ENCODE measurements at places on chromosomes 11 and 22.

DNA sequence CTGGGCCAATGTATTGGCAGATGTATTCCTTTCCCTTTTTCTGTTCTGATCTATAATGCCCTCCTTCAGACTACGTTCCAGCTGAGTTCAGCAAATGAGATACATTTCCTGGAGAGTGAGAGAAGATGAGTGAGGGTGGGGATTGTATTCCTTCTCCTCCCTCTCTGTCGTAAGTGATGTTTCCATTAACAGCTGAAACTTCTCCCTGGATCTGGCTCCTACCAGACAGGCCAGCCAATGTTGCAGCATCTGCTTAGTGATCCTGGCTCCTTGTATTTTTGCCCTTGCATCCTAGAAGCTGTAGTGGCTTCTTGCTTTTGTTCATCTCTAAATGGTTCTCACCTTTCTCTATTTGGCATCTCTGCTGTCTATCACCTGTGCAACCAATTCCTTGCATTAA lies 48.2 kb upstream of the MTMR2 start:
- DNase-seq, result no peak

- DNase-seq, result no peak
Observed at GRCh38 chr22:19603767-19604166, 79.6 kb upstream of the CLDN5 start.

DNA sequence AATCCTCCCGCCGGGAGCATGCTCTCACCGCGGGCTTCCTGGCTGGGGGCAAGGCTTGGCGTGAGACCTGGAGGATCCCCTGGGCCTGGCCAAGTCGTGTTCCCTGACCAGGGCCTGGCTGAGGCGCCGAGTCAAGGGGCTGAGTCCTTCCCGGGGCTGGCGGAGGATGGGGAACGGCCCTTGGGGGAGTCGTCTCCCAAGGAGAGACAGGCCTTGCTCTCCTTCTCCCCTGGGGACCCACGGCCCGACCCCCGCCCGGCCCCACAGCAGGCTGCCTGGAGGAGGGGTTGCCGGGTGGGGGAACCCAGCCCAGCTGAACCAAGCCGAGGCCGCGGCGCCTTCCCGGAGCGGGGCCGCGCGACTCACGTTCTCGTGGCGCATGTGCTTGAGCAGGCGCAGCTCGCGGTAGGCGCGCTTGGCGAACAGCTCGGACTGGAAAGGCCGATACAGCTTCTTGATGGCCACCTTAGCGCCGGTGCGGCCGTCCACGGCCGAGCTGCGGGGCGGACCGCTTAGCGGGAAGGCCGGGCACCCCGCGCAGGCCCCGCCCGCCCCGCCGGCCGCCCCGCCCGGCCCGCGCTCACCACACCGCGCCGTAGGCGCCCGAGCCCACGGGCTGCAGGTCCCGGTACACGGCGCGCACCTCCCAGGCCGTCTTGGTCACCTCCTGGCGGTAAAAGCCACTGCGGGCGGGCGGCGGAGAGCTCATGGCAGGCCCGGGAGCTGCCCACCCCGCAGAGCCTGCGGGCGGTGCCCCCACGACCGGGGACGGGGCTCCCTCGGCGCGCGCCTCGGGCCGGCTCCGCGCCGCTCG lies 475 bp downstream of the MAPK12 start:
- no peak for DNase-seq

- no peak for DNase-seq
Observed at GRCh38 chr11:129208863-129209262, 16.7 kb upstream of the ARHGAP32 start.

- DNase-seq, result no peak
Observed at GRCh38 chr11:123158033-123159003, 36.7 kb downstream of the CLMP start.

DNA sequence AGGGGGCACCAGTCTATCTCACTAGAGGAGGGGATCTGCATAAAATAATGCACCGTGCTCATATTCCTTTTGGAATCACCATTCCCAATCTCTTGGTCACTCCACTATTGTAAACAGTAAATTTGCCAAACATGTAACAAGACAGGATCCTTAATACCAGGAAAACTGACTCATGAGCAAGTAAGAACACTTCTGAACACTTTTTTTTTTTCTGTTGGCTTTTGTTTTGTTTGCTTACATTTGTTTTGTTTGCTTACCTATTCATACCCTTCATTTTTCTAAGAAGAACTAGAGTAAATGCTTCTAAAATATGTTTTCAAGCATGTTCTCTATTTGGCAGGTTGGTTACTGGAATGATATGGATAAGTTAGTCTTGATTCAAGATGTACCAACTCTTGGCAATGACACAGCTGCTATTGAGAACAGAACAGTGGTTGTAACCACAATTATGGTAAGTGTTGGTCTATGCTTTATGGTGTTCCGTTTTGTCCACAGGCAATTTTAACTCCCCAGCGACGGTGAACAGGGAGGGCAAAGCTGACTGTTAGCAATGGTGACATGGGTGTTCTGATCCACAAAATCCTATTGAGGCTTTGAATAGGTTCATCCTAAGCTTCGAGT lies 111.8 kb downstream of the MSANTD4 start:
- no peak for DNase-seq

DNA sequence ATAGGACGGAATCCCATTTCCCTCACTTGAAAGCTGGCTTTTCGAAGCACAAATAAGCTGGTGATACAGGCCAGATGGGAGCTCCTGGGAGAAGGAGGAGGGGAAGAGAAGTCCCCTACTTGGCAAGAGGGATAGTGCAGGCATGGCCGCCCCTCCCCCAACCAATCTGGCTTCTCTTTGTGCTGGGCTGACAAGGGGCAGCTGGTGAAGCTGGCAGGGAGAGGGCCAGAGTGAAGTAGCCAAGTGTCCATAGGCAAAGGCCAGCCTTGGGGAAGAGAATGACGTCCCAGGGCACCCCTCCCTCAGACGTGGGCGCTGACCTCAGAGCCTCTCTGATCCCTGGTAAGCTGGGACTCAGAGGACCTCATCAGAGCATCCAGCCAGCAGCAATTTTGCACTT lies 78.7 kb upstream of the GRAMD1B start:
- no peak for DNase-seq

DNA sequence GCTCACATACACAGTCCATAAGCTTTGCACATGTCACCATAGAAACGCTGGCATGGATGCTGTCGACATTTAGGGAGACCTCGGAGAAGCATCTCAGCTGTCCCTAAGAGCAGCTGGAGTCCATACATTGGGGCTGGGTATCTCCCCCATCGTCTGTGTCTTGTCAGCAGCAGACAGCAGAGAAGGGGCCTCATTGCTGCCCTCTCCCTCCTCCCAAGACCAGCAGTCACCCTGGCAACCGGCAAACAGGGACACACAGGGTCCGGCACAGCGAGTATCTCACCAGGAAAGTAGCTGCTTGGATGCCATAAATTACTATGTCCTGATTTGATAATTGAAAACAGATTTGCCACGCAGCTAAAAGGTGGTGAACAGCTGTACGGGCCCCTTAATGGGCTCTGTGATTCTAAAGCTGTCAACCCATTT lies 84.4 kb downstream of the CD44 start:
- no peak for DNase-seq

DNA sequence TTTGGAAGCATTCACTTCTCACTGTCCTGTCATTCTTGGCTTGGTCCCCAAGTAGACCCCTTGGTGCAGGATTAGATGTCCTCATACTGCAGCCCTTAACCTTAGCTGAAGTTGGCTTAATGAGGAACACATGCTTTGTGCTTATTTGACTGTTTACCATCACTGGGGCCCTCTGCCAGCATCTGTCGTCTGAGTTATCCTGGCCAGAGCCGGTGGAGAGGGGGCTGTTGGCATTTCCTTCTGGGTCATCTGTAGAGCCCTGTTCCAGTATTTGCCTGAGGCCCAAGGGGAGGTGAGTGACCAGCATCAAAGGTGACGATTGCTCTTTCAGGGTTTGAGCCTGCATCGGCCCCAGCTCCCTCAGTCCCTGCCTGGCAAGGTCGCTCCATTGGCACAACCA lies 126.4 kb upstream of the RASSF10 start:
- no peak for DNase-seq

GRCh38 chr22:45583504-45583903 lies 80.8 kb downstream of the FBLN1 start:
- no peak for DNase-seq

GRCh38 chr11:85099522-85099921 lies 527.6 kb downstream of the DLG2 start:
- DNase-seq, result no peak

GRCh38 chr11:11946180-11946579 lies 62.2 kb downstream of the DKK3 start:
- DNase-seq, result no peak

- no peak for DNase-seq
Observed at GRCh38 chr11:47108214-47108613, 68.5 kb downstream of the ARFGAP2 start.

DNA sequence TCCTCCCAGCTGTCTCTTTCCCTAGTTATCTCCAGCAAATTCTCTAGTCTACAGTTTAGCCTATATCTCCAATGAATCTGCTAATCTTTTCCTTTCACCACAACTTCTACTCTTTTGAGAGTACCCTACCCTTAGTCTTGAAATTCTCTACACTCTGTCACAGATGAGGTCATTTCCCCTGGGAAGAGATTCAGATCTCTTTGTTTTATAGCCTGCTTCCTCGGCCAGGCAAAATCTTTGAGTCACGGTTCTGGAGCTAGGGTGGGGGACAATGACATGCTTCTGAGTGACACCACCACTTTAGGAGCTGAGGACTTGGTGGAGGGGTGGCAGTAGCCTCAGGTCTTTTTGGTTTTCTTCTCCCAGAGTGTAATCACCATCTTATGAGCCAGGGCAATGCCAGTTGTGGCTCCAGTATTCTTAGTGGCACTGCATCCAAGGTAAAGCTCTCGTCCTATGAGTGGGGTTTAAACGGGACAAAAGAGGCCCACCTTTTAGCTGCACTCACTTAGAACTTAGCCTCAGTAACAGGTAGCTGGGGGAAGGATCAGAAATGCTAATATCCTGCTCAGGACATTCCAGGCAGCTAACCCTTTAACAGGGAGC lies 98.5 kb upstream of the RRM1 start:
- no peak for DNase-seq

DNA sequence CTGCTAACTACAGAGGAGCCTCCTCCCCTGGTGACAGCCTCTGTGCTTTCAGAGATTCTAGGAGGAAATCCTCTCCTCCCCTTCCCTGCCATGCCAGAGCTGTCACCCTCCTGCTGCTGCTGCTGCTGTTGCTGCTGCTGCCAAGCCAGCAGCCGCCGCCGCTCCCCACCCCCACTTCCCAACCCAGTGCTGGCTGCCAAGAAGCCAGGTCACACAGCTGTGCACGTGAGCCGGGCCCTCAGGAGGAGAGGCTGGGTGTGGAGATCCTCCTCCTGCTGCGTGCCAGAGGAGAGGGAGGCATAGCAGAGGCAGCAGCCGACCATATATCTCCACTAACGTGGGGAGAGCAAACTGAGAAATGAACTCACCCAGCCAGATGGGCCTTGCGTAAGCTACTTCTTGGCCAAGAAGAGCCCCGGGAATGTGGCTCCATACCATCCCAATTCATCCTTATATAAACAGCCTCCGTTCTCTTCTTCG lies 12.4 kb downstream of the CRY2 start:
- DNase-seq, result no peak

GRCh38 chr22:48661984-48662383 lies 1165.7 kb downstream of the BRD1 start:
- no peak for DNase-seq

DNA sequence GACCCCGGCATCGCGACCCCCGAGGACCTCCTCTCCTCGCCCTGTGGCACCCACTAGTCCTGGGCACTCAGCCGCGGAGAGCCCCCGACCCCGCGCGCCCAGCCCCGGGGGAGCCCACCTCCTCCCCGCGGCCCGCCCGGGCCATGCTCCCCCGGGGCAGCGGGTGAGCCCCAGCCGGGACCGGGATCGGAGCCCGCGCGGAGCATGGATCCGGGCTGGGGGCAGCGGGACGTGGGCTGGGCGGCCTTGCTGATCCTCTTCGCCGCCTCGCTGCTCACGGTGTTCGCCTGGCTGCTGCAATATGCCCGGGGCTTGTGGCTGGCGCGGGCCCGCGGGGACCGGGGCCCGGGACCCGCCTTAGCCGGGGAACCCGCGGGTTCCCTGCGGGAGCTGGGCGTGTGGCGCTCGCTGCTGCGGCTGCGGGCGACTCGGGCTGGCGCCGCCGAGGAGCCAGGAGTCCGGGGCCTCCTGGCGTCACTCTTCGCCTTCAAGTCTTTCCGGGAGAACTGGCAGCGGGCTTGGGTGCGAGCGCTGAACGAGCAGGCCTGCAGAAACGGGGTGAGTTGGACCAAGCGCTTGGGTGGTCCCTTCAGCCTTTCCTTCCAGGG lies 498 bp downstream of the C2CD2L start:
- no peak for DNase-seq

DNA sequence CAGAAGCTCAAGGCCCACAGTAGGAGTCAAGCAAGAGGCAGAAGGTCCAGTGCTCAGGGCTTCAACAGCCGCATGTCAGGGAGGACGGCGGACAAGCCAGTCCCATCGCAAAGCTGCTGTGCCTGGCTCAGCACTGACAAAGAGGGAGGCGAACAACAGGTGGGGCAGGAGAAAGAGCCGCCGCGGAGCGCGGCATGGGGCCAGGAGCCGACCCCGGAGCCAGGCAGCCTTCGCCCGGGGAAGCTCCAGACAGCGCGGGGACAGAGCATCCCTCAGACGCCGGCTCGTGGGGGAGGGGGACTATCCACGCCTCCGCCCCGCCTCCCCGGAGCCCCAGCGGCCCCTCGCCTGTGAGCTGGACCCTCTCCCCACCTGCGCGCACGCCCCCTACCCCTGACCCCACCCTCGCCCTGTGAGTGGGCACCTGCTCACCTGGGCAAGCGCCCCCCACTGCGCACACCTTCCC lies 369 bp downstream of the DHCR7 start:
- DNase-seq, result no peak

DNA sequence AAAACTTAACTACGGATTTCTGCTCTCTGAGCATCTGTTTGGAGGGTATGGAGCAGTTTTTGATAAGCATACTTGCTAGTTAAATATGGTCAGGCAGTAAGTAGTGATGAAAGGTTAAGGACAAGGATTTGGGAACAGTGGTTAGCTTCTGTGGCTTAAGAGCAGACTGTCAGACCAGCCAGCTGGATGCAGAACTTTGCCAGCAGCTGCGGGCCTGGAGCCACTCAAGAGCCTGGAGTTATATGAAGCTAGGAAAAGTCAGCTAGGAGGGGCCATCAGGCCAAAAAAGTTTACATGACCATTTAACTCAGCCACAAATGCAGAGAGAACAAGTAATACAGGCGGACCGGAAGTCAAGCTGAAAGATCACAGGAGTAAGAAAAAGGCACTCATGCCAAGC lies 1817.7 kb downstream of the LRRC4C start:
- DNase-seq, result no peak

- no peak for DNase-seq
Observed at GRCh38 chr11:120343429-120343828, 7.2 kb downstream of the ARHGEF12 start.

- DNase-seq, result no peak
Observed at GRCh38 chr11:95175818-95176380, 55.1 kb downstream of the SESN3 start.

- no peak for DNase-seq
Observed at GRCh38 chr11:64340671-64341335, 799 bp downstream of the CCDC88B start.

All from iPS DF 6.9 (cell line).